ENCODE measurements at places on chromosomes 5 and 9.
A peak's percentile ranks its signal among the peaks of the same experiment; 100 is the strongest.

GRCh38 chr5:54249210-54250028 is 61.0 kb downstream of the ARL15 start:
- DNase-seq, result no peak

DNA sequence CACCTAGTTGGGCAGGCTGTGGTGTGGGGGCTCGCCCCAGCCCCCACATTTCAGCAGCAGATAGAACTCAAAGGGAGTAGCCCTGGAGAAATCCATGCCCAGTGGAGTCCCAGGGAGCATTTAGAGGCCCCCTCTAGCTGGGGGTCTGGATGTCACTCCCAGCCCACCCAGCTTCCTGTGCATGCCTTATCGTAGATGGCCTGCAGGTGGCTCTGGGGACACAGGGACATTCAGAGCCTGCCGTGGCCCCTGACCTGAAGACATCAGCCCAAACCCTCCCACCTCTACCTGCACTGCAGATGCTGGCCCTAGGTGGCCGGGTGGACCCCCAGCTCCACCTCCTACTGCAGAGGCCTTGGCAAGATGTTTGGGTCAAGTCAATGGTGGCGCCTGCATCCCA is 49.0 kb upstream of the LMX1B start:
- no peak for DNase-seq

DNA sequence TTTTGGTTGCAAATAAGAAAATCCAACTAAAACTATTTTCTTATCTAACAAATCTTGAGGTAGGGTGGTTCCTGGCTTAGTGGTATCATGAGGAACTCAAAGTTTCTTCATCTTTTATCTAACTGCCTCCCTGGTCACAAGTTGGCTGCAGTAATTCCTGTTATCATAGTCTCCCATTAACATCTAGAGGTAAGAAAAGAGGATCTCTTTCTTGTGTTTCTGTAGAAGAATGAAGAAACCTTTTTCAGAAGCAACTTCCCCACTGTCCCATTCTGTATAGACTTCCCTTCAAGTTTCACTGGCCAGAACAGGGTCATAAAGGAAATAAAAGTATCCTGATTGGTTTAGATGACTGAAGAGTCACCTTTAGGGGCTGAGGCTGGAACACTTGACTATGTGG is 81.8 kb upstream of the ELL2 start:
- DNase-seq, result no peak

DNA sequence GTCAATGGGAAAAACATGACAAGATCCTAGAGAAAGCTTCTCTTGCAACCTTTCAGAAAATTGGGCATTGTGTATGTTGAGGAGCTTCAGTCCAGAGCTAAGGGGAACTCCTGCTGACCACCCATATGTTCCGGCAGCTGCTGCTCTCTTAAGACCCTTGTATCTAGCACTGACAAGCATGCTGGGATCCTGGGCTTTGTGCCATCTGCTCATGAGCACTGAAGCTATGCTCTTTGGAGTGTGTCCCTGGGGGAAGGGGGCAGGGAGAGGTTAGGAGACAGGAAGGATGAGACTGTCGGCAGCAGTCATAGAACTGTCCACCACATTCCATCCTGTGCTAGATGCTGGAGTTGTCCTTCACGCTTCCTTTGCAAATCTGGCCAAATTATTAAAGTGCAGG is 109.3 kb downstream of the JAKMIP2 start:
- DNase-seq, result no peak

DNA sequence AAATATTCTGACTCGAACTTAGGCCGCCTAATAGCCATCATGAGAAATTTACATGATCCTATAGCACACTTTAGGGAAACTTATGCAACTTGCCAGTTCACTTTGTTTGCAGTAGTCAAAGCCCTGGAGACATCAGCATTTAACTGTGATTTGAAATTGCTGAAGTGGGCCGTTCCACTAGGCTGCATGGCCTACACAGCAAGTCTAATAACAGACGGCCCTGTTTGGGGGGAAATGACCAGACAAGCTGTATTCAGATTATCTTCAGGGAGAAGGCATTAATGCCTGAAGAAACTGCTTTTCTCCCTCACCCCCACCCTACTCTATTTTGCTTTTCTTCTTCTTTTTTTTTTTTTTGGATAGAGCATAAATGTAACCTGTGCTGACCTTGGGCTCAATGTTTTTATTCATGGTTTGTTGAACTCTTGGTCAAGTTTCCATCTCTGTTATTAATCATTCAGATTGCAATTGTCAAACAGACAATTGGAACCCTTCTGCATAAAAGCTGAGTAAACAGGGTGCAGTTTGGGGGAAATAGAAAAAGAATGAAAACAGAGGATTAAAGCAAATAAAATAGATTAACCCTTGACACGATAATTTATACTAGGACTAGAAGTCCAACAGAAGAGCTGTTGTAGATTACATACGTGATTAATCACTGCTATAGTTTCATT is 1928.2 kb upstream of the WWC1 start:
- no peak for DNase-seq

- DNase-seq, result no peak
These were observed 13.0 kb upstream of the LCN15 start for GRCh38 chr9:136777359-136777758.

- no peak for DNase-seq
These were observed 101.7 kb upstream of the PITX1 start for GRCh38 chr5:135135530-135136226.

- DNase-seq, result peak; percentile 26
These were observed 91.8 kb downstream of the PDE6A start for GRCh38 chr5:149852641-149853330.

GRCh38 chr5:20470997-20471396 is 483.0 kb upstream of the CDH18 start:
- DNase-seq, result no peak

GRCh38 chr5:97658116-97658900 is 475.3 kb upstream of the RIOK2 start:
- DNase-seq, result no peak

DNA sequence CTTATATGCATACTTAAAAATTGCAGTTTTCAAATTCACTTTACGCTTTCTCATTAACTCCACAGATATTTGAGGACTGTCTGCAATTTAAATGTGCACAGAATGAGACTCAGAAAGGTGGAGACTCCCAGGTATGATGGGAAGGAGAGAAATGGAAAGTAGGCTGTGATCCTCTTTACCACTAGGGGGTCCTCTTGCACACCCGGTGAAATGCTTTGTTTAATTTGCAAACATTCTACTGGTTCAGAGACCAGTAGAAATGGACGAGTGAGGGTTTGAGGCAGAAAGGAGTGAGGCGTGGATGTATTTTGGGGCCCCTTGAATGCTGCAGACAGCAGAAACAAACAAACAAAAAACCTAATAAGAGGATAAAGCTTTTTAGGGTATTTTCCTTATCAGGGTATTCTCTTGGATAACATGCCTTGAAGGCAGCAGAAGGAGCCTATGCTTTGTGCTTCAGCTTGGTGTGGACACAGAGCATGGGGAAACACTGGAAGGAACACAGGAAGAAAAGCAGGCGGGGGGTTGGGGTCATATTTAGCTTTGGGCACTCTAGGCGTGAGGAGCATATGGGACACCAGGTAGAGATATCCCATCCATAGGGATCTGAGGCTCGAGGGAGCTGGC is 410.1 kb downstream of the DMRT2 start:
- DNase-seq, result no peak

GRCh38 chr5:124034963-124035362 is 523.0 kb downstream of the CSNK1G3 start:
- DNase-seq, result no peak

DNA sequence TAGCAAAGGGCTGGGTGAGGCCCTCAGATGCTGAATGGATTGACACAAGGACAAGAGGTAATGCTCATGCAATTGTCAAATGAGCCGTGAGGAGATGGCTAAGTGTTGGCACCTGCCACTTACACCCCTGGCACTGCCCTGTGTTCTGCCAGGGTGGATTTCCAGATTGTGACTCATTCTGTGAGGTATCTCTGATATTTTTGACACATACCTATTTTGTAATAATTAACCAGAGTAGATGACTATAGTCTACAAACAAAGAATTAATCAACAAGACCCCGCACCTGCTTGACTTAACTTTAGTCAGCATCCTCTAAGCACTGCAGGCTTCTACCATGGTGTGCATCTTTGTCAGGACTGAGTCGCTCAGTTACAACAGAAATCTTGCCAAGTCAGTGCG is 200.8 kb downstream of the DIRAS2 start:
- DNase-seq, result no peak

GRCh38 chr9:96058218-96058617 is 182.7 kb downstream of the ERCC6L2 start:
- DNase-seq, result no peak

DNA sequence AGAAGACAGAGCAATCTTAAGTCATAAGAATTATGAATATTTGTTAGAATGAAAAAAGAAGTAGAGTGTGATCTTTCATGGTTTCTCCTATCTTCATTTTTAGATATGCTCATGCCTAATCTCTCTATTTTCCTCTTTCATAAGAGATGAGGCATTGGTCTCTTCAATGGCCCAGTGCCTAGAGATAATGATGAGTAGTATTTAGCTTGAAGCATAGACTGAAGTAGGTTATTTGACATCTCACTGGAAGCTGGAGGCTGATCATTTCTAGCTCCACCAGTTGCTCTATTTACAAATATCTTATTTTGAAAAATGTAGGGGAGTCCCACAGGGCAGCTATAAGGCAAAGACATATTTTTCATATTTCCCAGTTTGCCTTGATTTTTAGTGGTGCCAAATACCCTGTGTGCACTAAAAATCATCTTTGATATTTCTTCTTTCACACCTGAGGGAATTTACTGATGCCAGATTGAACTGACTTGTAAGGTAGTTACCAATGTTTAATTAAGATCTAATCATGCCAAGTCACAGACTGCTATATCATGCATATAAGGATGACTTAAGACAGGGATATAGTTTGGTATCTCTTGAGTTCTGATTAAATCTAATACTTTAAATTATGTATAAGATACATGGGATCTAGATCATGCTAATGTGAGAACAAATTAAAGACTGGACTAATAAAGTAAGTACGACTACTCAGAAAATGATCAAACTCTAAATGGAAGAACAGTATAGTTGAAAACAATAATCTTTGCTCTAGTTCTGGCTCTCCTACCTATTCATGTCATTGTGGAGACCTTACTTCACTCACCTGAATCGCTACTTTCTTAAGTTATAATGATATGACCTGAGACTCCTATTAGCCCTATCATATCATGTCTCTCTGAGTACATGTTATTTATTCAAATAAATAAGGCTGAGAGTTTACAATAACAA is 108.2 kb upstream of the IFNE start:
- DNase-seq, result no peak

- no peak for DNase-seq
These were observed 218.1 kb downstream of the AP3B1 start for GRCh38 chr5:78076351-78076750.

DNA sequence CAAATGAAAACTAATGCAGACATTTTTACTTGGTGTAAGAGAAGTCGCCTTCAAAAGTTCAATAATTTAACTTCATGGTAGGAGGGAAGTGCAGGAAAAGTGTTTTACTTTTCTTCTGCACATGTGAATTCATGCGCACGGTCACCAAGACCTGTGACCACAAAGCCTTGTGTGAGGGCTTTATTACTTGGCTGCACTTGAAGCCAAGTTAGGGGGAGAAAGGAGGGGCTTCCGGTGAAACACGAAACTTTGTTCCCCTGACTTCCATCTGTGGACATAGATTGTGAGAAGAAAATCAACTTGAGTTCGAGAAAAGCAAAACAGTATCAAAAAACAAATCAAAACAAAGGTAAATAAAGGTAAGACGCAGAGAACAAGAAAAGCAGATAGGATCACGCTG is 239.9 kb downstream of the ROR2 start:
- DNase-seq, result no peak

DNA sequence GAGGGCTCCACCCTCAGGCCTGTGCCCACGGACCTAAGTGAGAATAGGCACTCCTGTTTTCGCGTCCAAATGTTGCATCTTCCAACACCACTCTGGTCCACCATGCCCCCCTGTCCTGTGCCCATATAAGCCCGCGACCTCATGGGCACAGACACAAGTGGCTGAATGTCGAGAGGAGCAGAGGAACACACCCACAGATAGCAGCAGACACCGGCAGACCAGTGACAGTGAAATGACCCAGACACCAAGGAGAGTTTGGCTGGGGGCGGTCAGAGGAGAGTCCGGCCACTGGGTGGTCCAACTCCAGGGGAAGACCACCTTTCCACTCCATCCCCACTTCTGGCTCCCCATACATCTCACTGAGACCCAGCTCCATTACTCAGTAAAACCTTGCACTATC is 161.4 kb upstream of the DAB2 start:
- no peak for DNase-seq

DNA sequence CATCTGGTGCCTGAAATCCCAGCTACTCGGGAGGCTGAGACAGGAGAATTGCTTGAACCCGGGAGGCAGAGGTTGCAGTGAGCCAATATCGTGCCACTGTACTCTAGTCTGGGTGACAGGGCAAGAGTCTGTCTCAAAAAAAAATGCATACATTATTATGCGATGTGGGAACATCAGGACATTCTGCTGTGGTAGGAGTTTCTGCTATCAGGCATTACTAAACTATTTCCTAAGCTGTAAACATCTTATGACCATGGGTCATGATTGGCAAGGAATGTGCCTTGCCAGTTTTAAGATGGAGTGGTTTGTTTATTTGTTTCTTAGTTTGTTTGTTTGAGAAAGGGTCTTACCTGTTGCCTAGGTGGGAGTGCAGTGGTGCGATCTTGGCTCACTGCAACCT is 45.1 kb upstream of the FAM120A start:
- DNase-seq, result no peak

DNA sequence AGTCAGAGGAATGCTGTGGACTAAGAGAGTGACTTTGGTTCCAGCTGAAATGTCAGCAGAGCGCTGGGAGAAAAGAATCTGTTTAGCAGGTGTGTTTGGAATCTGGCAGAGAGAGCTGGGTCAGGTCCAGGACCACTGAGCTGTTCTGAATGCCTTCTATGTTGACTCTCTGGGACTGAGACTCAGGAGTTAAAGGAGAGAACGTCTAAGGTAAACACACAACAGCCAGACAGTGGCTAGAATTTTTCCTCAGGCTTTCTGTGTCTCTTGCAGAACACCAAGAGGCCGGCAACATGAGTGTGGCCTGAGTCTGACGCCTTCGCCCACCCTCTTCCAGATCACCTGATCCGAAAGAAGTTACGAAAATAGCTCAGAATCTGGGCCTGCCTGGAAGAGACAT is 107.2 kb upstream of the ZNF462 start:
- no peak for DNase-seq

DNA sequence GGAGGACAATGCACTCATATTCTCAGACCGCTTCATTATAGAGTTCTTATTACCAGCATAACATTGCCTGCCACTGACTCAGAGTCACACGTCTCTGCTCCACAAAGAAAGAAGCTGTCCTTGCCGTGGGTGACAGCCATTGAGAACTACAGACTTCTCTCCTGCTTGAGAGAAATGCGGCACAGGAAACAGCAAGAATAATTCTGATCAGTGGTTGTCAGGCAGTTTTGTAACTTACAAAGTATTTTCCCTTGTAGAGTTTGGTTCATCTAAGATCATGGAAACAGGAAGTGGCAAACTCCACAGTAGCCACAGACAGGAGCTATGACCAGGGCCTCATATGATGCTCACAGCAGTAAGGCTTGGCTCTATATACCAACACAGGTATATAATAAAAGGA is 47.0 kb downstream of the KCNV2 start:
- no peak for DNase-seq

GRCh38 chr5:93193431-93194347 is 387.3 kb downstream of the NR2F1-AS1 start:
- no peak for DNase-seq

GRCh38 chr9:135242049-135242396 is 154.6 kb downstream of the OLFM1 start:
- DNase-seq, result no peak

GRCh38 chr9:89993678-89994630 is 389.1 kb downstream of the GADD45G start:
- DNase-seq, result no peak

Measured in left renal pelvis (tissue), 4 donors.